Bronchial epithelial cell (primary cell): ENCODE measurements at places on chromosomes 2 and 18.

GRCh38 chr2:157361526-157361925 lies 35.9 kb upstream of the ERMN start:
- no peak for DNase-seq

DNA sequence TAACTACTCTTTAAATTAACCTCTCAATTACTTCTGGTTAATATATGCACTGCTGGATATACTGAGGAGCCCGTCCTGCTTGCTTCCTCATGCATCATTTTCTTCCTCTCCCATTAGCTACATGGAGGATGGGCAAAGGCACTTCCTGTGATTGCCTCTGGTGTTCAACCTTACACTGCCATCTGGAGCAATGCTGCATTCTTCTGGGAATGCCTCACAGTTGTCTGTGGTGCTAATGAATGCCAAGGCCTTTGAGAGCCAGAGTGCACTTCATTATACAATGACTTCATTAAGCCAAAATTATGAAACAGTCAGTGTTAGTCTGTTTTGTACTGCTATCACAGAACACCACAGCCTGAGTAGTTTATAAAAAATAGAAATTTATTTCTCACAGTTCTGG lies 134.8 kb upstream of the DOCK10 start:
- peak; percentile 66 for DNase-seq

GRCh38 chr2:134348239-134348638 lies 94.4 kb downstream of the MGAT5 start:
- DNase-seq, result no peak

DNA sequence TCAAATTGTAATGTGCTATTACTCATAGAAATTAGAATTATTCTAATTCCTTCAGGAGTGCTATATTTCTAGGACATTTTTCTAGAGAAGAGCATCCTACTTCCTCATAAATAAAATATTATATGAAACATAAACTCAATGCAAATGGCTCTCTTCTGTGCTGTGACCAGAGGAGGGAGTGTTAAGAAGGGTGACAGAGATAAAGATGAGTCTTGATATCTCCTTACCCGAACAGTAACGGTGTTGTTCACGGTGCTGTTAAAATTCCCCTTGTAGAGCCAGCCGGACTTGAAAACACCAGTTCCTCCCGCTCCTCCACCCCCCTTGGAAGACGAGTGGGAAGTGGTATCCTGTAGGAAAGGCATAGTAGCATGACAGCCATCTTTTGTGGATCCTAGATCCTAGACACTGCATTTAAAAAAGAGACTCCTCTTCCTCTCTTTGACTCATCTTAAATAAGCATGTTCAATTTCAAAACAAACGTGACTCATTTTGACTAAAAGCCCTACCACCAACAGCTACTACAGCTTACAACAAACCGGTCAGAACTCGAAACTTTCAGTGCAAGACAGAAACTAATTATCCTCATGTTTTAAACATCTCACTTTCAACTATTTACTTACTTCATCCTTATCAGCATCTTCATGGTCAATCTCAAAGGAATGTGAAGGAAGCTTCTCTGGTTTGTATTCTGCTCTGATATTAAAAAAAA lies 156.3 kb downstream of the DOCK10 start:
- DNase-seq, result peak; percentile 97

GRCh38 chr2:237540823-237541222 lies 25.6 kb upstream of the PRLH start:
- peak; percentile 46 for DNase-seq
